ENCODE measurements at places on chromosomes 11 and 22. TPM values are rescaled to one million over a fixed set of nuclear protein-coding genes. Genes with fewer than 3 reads are reported as not detected.
A peak's percentile ranks its signal among the peaks of the same experiment; 100 is the strongest.

DNA sequence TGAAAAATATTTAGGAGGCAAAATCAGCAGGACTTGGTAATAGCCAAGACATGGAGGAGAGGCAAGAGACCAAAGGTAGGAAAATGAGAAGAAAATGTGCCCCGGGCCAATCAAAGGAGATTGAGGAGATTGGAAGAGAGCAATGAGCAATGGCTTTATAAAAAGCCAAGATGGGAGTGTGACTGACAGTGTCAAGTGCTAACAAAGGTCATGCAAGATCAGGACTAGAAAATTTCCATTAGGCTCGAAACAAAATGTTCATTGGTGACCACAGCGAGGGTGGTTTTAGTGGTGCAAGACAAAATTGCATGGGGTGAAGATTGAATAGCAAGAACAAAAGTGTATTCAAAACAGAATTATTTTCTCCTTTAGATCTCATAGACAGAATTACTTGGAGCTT lies 45.2 kb upstream of the TBCEL start:
- no peaks in the 10 kb centered on the region for H3K4me1 ChIP-seq
- no peak overlapping the region for H3K27ac ChIP-seq
- H3K27me3 ChIP-seq = peaks cover 44% of the 10 kb centered on the region
- H3K36me3 ChIP-seq = no peaks in the 10 kb centered on the region
- no peak for DNase-seq

GRCh38 chr22:39520226-39521105 lies at the start of gene ATF4:
ATF4 (plus strand) TSS chr22:39520562; CDS start chr22:39521446, 884 bp downstream.
- peaks cover 63% of the 10 kb centered on the region for H3K36me3 ChIP-seq
- H3K27ac ChIP-seq = peak within 1 kb of the TSS; percentile 98
- H3K27me3 ChIP-seq = peaks cover 2% of the 10 kb centered on the region
- H3K4me3 ChIP-seq = peak within 1 kb of the TSS; percentile 93
- peaks cover 51% of the 10 kb centered on the region for H3K4me1 ChIP-seq
- DNase-seq = peak; percentile 96

DNA sequence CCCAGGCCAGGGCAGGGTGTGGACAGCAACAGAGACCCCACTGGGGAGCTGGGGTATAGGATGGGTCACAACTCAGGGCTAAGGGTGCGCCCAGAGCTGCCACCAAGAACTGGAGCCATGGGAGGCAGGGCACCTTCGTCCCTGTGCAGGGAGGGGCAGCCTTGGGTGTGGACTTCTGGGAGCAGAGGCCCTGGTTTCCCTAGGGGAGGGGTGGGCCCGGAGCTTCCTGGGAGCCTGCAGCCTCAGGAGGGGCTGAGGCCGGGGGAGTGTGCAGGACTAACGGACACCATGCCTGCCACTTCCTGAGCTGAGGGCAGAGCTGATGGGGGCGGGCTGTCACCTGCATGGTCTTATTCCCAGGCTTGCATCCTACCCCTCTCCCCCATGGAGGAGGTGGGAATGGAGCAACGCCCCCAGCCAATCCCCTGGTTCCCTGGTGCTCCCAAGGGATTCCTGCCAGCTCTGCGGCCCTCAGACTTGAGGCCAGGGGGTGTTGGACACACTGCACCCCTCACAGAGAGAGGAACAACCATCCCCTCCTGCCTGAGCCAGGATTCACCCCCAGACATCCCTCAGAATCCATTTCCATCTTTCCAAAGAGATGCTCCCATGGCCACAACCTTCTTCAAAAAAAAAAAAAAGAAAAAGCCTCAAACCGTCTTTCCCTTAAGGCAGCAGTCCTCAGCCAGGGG lies 225.7 kb downstream of the CTTN start:
- no peak overlapping the region for H3K27ac ChIP-seq
- no peaks in the 10 kb centered on the region for H3K36me3 ChIP-seq
- DNase-seq = no peak
- no peaks in the 10 kb centered on the region for H3K27me3 ChIP-seq

- H3K27me3 ChIP-seq = no peaks in the 10 kb centered on the region
- peaks cover 9% of the 10 kb centered on the region for H3K36me3 ChIP-seq
- H3K4me3 ChIP-seq = peak overlapping the region; percentile 35
- DNase-seq = peak; percentile 79
- peak overlapping the region; percentile 84 for H3K27ac ChIP-seq
- H3K4me1 ChIP-seq = peaks cover 42% of the 10 kb centered on the region
Observed at GRCh38 chr11:14768526-14769188, 123.4 kb downstream of the CYP2R1 start.

Gene LMNTD2
- total RNA-seq = 0.47 TPM

All from activated CD4-positive, alpha-beta T cell treated with anti-CD3 and anti-CD28 coated beads, Interleukin-2, amount 10 ng/mL, durations not matched to agents 24 days and 14 days (primary cell).